ENCODE measurements at places on chromosomes 3 and 15. TPM values are rescaled to one million over a fixed set of nuclear protein-coding genes. Genes with fewer than 3 reads are reported as not detected.

DNA sequence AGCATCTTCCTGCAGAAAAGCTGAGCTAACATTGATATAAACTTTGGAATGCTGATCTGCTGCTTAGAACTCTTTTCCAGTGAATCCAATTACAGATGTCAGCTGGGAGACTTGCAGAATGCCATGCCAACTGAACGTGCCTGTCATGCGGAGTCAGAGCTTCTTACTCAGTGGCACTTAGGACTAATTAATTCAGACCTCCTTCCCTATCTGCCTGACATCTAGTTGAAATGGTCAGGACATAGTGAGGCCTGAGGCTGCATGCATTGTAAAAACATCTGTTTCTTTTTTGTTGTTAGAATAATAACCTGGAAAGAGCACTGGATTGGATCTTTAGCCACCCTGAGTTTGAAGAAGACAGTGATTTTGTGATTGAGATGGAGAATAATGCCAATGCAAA is 112.6 kb downstream of the USP13 start:
- DNase-seq: no peak

DNA sequence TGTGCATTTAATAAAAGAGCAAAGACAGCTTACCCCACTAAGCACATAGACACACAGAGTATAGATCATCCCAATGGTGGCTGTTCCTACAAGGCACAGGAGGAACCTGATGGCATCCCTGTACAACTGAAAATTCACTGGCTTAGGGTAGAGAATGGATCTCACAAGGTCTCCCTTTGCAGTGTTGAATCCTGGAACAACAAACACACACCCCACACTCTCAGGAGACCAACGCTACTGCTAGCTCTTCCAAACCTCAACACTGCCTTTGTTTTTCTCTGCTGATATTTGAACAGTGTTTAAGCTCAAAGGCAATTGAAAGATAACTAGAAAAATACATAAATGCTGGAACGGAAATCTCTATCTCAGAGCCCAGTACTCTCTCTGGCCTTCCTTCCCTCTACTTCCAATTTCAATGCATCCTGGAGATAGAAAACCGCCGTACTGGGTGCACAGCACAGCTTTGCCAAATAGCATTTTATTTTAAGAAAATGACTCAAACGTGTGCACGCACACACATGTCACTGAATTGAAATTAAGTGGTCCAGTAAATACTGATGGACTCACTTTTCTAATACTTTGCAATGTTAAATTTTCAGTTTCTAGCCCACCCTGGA is 87.5 kb upstream of the ATP13A5 start:
- peak; percentile 28 for DNase-seq

DNA sequence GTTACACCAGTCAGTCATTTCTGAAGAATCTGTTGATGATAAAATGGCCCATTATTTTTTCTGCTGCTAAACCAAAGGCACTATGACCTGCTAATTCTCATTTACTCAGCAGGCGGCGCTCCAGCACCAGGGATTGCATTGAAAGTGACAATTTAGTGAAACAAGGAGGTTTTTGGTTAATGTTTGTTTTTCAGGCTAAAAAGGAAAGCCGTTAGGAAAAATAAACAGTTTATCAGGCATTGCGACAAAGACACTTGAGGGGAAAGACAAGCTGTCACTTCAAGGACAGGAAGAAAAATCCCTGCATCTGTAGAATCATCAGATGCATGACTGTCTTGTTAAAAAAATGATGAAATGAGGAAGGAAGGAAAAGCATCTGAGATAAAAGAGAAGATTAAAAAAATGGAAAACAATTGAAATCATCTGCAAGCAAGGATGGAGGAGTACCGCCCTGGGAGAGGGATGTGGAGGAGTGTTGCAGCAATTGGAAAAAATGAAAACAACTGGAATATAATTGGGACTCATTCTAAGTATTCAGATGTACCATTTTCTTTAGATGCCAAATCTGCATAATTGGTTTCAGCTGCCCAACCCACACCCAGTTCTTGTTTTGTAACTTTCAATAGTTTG is 54.0 kb downstream of the NR1D2 start:
- DNase-seq: peak; percentile 79

- no peak for DNase-seq
Measured at GRCh38 chr15:95624616-95625361, 705.7 kb upstream of the NR2F2 start.

DNA sequence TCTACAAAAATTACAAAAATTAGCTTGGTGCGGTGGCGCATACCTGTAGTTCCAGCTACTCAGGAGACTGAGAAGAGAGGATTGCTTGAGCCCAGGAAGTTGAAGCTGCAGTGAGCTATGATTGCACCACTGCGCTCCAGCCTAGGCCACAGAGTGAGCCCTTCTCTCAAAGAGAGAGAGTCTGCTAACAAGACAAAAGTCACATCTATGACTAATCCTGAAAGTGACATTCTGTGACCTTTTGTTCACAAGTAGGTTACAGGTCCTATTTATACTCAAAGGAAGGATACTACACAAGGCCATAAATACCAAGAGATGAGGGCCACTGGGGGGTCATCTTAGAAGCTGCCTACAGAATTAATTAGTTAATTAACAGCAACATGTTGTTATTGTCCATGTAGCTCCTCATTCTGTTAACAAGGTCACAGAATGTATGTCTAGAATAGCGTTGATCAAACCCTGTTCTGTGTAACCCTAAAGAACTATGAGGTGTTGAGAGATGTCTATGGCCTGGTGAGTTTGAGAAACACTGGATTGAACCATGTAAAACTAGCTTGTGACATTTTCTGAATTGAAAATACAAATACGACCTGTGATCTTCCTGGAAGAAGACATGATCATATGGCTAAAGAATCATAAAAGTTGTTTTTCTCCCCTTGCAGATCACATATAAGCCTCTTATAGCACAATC is 97.0 kb downstream of the SAMMSON start:
- DNase-seq: no peak

DNA sequence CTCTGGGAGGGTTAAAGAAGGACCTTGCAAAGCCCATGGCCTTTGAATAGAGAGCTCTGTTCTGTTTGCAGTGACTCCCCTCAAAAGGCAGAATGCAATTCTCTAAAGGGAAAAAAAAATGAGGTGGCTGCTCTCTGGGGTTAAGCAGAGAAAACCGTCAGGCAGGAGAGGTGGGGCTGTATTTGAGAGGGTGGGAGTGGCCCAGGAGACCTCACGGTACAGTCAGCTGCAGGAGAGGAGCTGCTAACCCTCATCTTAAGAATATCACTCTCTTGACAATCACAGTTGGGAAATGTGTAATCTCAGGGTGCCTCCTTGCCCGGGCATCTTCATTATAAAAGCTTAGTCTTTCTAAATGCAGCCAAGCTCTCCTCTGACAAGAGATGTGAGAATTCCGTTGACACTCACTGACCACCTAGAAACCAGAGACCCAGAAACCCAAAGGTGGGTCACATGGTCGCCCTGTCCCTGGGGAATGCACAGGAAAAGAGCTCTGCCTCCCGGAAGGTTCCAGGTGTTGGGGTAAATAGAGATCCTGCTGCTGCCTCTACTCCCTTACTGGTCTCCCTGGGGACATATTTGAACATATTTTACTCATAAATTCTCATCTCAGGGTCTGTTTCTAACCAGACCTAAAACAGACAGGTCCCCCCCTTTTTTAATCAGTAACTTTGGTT is 159.1 kb upstream of the CTDSPL start:
- no peak for DNase-seq

- no peak for DNase-seq
Measured at GRCh38 chr3:197378985-197379718, 80.7 kb upstream of the DLG1 start.

DNA sequence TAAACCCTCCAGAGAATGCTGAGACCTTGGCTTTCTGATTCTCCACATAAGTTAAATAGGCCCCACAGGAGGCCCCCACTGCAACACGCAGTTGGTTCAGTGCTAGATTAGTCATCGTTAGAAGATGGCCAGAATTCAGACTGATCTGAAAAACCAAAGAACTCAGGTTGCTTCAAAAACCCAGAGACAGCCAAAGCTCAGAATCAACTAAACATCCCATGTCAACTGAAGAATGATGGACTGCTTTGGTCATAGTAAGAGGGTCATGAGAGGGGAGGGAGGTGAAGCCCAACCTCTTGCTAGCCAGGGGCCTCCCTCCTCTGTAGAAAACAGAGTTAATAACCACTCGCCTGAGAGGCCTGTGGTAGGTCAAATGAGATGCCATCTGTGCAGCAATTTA is 93.1 kb downstream of the AKAP13 start:
- DNase-seq: no peak

DNA sequence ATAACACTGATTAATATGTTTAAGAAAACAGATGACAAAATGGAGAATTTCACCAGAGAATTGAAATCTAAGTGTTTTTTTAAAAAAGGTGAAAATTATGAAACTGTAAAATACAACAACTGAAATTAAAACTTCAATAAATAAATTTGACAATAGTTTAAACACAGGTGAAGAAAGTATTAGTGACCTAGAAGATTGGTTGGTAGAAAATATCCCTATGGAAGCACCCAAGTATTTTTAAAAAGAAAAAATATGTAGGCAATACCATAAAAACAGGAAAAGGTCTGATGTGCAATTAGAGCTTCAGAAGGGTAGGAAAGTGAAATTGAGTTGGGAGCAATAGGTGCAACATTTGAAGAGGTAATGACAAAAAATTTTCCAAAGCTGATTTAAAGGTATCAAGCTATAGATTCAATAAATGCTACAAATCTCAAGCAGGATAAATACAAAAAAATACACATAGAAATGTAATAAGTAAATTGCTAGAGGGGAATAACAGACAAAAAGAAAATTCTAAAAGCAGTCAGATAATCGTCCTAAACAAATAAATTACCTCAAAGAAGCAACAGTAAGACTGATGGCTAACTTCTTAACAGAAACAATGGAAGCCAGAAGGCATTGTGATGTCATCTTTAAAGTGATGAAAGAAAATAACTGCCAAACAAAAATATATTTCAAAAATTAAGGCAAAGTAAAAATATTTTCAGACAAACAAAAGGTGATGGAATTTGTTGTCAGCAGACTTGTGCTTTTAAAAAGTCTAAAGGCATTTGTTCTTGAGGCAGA is 9.5 kb upstream of the IL12A start:
- no peak for DNase-seq

Gene KBTBD13
- total RNA-seq: not detected

Gene ALS2CL
- 40.3 TPM for total RNA-seq

Gene MYZAP
- total RNA-seq: 12.2 TPM

Gene RAD51
- 30.5 TPM for total RNA-seq

Gene CFAP100
- not detected for total RNA-seq

Gene IL17RD
- 5.6 TPM for total RNA-seq

Gene MYO5C
- 71.4 TPM for total RNA-seq
